Activated T-cell treated with anti-CD3 and anti-CD28 coated beads, Interleukin-2, amount 50 U/mL, for 72 hours (primary cell): ENCODE measurements at places on chromosomes 5 and 9. TPM values are rescaled to one million over a fixed set of nuclear protein-coding genes. Genes with fewer than 3 reads are reported as not detected.

The WDR31 gene
- 3.8 TPM for total RNA-seq

- H3K27me3 ChIP-seq: peaks cover 33% of the 10 kb centered on the region
- DNase-seq: no peak
- H3K4me3 ChIP-seq: no peak overlapping the region
- peaks cover 6% of the 10 kb centered on the region for H3K4me1 ChIP-seq
- H3K36me3 ChIP-seq: peaks cover 3% of the 10 kb centered on the region
Measured at GRCh38 chr9:115158661-115159481, 40.9 kb upstream of the TNC start.

GRCh38 chr9:130156672-130157071 lies 15.5 kb upstream of the NCS1 start:
- no peak for DNase-seq
- peaks cover 13% of the 10 kb centered on the region for H3K4me1 ChIP-seq
- H3K27me3 ChIP-seq: no peaks in the 10 kb centered on the region
- no peak overlapping the region for H3K4me3 ChIP-seq

DNA sequence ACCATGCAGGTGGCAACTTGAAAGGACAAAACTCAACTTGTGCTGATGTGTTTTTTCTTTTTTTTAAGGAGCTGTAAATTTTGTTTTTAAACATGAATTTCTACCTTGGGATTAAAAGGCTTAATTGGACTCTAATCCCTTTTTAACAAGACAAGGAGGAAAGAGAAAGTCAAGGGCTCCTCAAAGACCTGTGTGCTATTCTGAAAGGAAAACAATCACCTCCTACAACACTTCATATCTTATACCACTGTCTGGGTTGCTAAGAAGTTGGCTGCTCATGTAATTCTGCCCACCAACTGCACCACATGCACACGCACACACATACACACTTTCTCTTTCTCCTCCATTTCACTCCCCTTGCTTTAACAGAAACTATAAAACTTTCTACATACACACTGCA lies 78.6 kb downstream of the SH3RF2 start:
- no peaks in the 10 kb centered on the region for H3K36me3 ChIP-seq
- peaks cover 10% of the 10 kb centered on the region for H3K4me1 ChIP-seq
- no peak for DNase-seq
- H3K27me3 ChIP-seq: peaks cover 8% of the 10 kb centered on the region
- H3K27ac ChIP-seq: no peak overlapping the region

GRCh38 chr9:125929846-125930245 lies 182.7 kb downstream of the PBX3 start:
- DNase-seq: no peak

DNA sequence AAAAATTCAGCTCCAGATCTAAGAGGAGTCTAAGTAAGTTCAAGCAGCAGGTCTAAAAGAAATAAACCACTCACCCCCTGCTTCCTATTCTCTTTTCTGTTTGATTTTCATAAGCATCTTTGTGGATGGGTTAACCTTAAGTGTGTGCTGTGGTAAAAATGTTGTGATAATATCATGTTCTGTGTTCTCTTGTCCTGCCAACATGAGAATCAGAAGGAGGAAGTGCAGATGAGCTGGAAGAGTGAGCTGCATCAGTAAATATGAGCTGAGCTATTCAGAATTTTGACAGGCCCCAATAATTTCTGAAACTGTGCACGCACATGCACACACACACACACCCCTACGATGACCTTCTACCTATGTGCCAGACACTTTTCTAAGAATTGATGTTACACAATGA lies 186.5 kb upstream of the ANKRD55 start:
- no peaks in the 10 kb centered on the region for H3K4me1 ChIP-seq
- H3K27me3 ChIP-seq: no peaks in the 10 kb centered on the region
- no peak overlapping the region for H3K27ac ChIP-seq
- peaks cover 11% of the 10 kb centered on the region for H3K36me3 ChIP-seq
- H3K4me3 ChIP-seq: no peak overlapping the region

DNA sequence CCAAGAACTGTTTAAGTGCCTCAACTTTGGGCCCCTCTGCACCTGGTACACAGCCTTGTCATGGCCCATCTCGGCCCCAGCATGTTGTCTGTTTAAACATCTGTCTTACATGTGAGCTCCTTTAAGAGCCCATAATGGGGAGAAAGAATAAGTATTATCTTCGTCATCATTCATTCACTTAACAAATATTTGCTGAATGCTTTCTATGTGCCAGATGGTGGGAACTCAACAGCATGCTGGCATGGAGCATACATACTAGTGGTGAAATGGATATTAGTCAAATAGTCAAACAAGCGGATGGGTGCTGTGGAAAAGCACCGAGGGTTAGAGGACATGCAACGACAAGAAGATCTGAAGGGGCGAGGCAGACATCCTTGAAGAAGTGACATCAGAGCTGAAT lies 54.5 kb downstream of the GABBR2 start:
- peaks cover 21% of the 10 kb centered on the region for H3K27me3 ChIP-seq
- no peak for DNase-seq
- H3K4me3 ChIP-seq: no peak overlapping the region
- peaks cover 4% of the 10 kb centered on the region for H3K4me1 ChIP-seq
- H3K27ac ChIP-seq: no peak overlapping the region
- H3K36me3 ChIP-seq: no peaks in the 10 kb centered on the region

- DNase-seq: no peak
- peaks cover 18% of the 10 kb centered on the region for H3K4me1 ChIP-seq
- no peaks in the 10 kb centered on the region for H3K27me3 ChIP-seq
- no peak overlapping the region for H3K4me3 ChIP-seq
Measured at GRCh38 chr5:54227759-54228158, 82.6 kb downstream of the ARL15 start.
